ELF-1 (cell line): ENCODE measurements at places on chromosomes 2 and 18.

GRCh38 chr2:44167311-44167907 lies 1.3 kb upstream of the PPM1B start:
- no peak for DNase-seq

DNA sequence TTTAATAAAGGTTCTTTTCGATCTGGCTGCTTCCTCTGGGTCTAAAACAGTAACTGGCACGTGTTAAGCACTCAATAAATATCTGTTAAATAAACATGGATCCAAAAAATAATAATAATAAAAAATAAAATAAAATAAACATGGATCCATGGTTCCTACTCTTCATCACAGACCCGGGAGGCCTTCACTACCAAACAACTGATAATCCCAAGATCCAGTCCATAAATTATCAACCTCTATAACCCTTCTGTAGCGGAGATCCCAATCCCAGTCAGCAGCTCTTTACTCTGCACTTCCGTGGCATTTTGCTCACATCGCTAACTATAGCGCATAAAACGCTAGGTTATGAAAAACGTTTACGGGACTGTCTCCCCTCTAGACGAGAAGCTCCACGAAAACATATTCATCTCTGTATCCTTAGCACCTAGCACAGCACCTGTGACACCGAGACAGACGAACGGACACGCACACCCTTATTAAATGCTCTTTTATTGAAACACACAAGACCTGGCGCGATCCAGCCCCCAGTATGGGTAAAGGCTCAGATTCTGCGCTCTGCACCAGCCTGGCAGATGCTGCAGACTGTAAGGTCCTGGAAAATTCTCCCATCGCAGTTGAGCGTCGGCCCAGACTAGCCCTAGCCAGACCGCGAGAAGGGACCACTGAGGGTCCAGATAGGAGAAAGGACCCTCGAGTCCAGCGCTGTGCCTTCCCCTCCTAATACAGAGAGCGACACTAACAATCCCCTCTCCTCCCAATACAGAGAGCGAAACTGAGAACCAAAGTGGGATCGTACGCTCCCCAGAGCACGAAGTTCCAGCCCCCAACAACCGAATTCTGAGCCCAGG lies 770 bp downstream of the NBAS start:
- peak; percentile 51 for DNase-seq

DNA sequence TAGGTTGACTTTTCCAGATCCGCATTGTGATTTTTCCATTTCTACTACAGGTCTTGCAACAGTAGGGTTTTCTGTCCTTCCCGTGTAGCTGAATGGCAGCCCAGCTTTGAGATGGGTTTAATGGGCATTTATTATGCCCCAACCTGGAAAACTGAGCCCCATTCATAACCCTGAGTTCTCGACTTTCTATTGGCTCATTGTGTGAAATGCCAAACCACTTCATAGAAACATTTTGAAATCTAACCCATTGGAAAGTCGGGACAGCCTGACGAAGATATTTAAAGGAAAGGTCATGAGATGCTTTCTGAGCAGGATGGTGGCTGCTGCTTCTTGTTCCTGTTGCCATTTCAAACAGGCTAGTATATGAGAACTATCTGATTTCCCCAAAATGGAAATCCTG lies 203.5 kb downstream of the ZFP36L2 start:
- DNase-seq, result no peak

- DNase-seq, result peak; percentile 89
These were observed 246.3 kb downstream of the TNS1 start for GRCh38 chr2:217756375-217757107.

GRCh38 chr2:103789381-103790095 lies 1027.7 kb downstream of the TMEM182 start:
- DNase-seq, result peak; percentile 56

- no peak for DNase-seq
These were observed 81.9 kb downstream of the TMEM131 start for GRCh38 chr2:97913846-97914245.

GRCh38 chr2:237895544-237896506 lies 36.4 kb downstream of the RAMP1 start:
- peak; percentile 43 for DNase-seq

DNA sequence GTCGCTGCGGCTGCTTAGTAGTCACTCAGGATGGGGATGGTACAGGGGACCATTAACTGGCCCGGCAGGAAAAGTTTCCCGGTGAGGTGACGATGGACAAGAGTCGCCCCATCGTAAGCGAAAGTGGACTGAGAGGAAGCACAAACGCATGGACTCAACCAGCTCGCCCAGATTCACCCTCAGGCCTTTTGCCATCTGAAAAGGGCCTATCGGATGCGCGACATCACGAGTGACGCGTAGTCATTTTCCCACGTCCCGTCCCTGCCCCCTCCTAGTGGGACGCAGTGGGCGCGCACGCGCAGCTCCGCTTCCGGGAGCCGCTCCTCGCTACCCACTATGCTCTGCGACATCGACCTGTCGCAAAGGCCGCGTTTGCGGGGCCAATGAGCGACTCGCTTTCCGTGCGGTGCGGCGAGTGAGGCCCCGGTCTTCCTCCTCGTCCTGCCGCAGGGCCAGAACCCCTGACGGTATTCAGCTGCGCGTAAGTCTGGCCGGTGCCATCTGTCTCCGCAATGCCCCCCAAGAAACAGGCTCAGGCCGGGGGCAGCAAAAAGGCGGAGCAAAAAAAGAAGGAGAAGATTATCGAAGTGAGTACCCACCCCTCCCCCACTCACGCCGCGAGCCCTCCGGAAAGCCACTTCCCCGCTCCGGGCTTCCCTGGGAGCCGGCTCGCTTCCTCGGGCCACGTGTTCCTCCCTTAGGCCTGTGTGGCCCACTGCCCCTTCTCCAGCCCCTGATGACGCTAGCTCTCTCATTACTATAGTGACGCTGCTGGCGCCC lies at the start of gene ZC3H15:
Gene ZC3H15 (plus strand): TSS at position 390 of the 780 bp plus-strand sequence. CDS start 123 bp downstream, at position 513.
- DNase-seq, result peak; percentile 96

GRCh38 chr2:216947055-216947454 lies 87.2 kb upstream of the TNP1 start:
- DNase-seq, result no peak

DNA sequence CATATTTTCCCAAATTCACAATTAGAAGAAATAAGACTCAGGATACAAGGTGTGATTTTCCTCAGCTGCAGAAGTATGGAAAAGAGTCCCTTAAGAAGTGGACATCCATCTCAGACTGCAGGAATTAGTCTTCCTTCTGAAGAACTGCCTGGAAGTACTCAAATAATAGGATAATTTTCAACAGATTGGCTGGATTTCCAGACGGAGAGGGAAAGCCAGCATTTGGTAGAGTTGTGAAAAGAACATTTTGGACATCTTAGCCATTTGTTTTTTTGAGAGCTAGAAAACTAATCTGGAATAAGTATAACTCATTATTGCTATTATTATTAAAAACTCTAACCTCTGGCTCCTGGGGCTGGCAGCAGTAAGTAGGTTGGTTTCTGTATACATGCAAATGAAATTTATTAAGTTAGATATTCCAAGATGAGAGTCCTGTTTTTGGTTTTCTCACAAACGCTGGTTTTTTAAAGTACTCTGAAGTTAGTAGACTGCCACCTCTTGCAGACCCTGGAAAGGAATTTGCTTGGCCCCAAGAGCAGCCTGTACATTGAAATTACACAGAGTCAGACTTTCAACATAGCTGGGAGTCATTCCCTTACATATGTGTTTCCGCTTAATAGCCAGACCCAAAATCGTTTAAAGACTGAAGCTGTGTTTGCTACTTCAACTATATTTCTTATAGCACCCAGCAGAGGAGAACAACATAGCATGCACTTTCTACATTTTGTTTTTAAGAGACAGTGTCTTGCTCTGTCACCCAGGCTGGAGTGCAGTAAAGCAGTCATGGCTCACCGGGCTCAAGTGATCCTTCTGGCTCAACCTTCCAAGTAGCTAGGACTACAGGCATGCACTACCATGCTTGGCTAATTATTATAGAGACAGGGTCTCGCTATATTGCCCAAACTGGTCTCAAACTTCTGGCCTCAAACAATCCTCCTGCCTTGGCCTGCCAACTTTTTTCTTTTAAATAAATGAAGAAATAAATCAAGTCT lies 142.4 kb downstream of the THADA start:
- no peak for DNase-seq

DNA sequence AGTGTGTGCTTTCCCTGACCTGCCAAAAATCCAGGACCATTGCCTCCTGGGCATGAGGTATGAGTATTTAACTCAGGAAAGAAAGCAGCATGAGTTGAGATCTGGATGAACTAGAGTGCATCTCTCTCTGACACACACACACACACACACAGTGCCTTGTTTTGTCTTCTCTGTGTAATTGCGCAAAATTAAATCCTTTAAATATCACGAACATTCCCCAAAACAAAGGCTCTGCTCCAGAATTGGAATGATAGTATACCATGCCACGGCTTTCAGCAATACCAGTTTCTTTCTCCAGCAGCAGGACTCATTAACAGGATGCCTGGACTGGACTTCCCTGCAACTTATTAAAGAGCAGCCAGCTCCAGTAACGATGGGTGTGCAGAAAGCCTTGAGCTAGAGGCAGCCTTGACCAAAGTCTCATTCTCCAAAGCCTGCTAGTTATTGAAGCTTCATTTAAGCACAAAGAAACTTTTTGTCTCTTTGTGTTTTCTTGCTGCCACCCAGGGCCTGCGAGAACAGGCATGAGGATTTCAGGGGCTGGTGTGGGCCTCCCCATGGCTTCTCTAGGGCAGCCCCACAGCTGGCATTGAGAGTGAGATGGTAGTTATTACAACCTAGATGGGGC lies 101.7 kb downstream of the NRP2 start:
- DNase-seq, result no peak

GRCh38 chr2:127805491-127805890 lies 5.5 kb downstream of the WDR33 start:
- no peak for DNase-seq

DNA sequence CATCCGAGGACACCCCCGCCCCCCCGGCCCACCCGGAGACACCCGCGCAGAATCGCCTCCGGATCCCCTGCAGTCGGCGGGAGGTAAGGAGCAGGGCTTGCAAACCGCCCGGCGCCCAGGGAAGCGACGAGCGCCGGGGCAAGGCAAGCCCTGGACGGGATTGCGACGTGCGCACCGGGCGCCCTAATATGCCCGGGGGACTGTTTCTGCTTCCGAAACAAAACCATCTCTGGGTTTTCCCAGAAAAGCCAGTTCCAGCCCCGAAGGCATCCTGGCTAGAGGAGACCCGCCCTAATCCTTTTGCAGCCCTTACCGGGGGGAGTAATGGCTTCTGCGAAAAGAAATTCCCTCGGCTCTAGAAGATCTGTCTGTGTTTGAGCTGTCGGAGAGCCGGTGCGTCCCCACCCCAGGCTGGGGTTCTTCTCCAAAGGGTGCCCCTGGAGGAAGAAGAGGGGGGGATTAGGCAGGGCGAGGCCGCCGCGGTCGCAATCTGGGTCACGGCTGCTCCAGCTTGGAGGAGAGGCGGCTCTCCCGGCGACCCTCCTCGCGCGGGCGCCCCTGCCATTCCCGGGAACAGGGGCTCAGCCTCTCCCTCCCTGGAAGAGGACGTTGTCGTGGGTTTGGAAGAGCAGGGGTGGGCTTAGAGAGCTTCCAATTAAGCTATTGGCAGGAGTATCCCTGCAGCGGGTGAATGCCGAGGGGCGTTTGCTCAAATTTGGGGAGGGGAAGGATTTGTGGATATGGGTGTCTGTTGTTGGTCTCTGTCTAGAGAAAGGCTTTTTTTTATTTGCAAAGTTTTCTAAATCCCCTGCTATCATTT lies 521 bp downstream of the MYCN start:
- DNase-seq, result peak; percentile 90

DNA sequence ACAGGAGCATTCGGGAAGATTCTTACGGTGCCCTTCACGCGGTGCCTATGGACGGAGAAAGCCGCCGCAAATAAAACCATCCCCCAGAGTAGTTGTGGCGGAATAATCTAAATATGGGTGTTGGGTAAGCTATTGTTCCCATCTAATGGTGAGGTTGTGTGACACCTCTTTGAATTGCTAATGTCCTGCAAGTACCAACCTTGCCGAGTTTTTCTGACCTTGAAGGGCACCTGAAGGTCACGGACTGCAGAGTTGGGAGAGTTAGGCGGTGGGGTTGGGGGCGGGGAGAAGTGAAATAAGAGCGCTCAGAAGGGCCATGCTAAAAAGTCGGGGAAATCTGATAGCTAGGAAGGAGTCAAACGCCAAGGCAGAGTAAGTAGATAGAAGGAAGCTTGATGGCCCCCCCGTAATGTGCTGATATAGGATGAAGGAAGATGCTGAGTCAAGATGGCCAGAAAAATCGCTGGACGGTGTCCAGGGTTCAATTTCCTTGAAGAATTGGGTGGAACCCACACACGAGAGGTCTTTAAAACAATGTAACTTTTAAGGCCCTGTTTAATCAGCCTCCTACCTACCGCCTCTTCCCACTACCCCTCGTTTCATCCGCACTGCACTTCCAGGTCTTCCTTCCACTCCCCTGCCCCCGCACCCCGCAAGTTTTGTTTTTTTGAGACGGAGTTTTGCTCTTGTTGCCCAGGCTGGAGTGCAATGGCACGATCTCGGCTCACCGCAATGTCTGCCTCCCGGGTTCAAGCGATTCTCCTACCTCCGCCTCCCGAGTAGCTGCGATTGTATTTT lies 600 bp downstream of the KATNAL2 start:
- DNase-seq, result peak; percentile 78

DNA sequence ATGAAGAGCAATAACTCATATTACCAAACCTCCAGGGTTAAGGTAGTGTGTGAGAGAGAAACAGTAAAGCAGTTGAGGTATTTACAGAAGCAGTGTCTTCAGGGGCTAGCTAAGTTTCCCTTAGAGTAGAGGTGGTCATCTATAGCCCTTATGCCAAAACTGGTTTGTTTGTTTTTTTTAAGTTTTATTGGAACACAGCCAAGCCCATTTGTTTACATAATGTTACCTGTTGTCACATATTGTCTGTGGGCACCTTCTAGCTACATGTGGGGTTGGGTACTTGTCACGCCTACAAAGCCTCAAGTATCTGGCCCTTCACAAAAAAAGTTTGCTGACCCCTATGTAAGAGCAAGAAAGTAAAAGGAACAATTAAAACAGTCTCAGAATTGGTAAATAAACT lies 39.4 kb downstream of the ACTR2 start:
- DNase-seq, result no peak

GRCh38 chr18:45526114-45526841 lies 89.0 kb upstream of the SLC14A2 start:
- DNase-seq, result no peak

DNA sequence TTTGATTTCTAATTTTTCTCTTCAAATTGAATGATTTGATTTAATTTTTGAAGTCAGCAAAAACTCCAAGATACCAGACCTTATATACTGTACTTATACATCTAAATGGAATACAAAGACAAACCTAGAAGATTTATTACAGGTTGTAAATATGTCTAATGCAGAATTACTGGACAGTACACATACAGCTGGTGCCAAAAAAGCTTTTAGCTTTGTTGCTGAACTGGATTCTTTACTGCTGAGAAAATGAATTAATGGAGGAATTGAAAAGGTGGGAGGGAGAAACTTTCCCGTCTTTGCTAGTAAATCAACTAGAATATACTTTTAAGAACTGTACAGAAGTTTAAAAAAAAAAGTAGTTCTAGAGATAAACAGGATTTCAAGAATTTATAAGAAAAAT lies 17.5 kb downstream of the C1D start:
- no peak for DNase-seq

GRCh38 chr2:54767921-54768320 lies 44.5 kb downstream of the EML6 start:
- no peak for DNase-seq

GRCh38 chr2:62219407-62220159 lies 23.7 kb downstream of the B3GNT2 start:
- no peak for DNase-seq
